ENCODE measurements at places on chromosomes 6 and 20.

- no peak for DNase-seq
Measured at GRCh38 chr6:132140189-132140588, 189.0 kb upstream of the CCN2 start.

DNA sequence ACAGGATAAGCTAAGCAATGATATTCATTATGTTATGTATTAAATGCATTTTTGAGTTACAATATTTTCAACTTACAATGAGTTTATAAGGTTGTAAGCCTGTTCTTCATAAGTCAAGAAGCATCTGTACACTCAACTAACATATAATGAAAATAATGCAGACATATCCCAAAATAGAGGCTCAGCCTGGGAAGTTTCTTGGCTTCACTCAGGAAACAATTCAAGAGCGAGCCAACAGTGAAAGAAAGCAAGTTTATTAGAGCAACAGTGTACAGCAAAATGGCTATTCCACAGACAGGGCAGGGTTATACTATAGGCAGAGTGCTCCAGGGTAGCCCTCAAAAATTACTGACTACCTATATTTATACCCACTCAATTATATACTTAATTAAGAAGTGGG is 1581.8 kb downstream of the HACE1 start:
- no peak for DNase-seq

GRCh38 chr6:167495506-167496401 is 170.9 kb downstream of the TTLL2 start:
- DNase-seq, result no peak

DNA sequence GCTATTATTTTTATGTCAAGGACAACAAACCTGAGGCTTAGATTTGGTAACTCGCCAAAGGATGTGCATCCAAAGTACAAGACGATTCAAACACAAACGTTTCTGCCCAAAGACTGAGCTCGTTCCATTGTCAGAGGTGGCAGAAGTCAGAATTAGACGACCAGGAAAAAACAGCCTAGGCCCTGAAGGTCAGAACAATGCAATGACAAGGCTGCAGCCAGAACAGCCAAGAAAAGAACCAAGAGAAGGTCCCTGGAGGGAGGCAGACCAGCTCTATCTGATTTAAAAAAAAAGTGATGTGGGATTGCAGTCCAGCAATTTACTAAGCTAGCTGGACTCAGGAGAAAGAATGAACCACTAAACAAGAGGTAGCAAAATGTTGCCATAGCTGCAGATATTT is 54.2 kb downstream of the NCOA7 start:
- peak; percentile 56 for DNase-seq

DNA sequence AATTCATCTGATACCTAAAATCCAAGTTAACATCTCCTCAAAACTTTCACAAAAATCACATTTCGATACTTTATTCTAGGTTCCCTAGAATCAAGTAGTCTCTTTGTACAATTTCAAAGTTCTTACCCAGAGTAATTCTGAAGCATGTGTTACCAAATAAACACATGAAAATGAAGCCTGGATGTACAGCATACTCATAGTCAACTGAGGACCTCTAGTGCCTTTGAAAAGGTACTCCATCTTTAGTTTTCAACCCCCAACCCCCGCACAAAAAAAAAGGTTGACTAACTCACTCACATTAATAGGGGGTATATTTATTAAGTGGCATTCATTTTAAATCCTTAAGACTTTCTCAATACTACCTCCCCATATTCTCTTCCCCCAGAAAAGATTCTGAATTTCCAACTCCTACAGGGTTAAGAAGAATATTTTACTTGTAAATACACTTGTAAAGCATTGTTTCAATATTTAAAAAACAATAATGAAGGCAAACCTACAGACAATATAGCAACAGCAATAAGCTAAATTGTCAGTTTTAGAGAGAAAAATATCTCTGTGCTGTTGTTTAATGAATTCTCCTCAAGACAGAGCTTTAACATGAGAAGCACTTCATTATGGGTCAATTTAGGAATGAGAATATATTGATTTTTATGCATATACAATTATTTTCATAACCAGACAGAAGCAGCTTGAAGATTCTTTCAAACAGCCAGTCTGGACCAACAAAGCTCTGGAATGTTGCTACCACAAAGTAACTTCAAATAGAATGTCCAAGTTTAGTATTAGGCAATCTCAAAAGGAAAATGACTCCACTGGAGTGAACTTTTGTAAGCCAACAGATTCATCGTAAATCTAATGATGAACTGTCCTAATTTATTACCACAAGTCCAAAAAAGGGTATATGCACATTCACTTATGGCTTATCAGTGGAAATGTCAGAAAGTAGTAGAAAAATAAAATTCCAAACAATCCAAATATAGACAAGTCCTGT is 3.3 kb downstream of the PLN start:
- peak; percentile 80 for DNase-seq

DNA sequence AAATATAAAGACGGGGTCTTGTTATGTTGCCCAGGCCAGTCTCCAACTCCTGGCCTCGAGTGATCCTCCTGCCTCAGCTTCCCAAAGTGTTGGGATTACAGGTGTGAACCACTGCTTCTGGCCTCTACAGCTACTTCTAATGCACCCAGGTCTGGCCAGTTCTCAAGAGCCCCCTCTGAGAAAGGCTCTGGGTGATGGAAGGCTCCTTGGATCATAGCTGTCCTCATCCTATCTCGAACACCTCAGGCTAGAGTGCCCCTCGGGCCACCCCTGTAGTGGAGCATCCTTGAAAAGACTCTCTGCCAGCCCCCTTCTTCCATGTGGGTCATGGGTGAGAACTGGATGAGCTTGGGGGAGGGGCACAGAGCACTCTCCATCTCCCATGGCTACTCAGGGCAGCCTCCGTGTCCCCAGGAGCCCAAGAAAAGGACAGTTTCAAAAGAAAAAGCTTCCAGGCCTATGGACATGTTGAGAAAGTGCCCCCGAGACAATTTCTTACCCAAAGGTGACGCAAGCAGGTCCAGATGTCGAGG is 714 bp upstream of the MYLK2 start:
- DNase-seq, result no peak

DNA sequence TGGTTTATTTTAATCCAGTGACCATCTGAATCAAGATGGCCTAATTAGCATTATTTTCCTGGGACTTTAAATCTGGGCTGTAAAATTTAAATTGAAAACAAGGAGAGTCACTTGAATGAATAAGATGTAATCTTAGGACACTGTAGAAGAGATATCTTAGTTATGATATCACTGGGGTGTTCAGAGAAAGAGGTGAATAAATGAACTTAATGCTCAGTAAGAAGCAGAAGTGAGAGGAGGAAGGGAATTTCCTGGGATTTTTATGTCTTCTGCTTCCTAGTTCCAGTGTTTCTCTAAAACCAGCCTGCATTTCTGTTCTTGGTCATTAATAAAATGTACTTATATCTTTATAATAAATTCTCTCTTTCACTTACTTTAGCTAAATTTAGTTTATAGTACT is 136.8 kb upstream of the PTPRK start:
- DNase-seq, result no peak

DNA sequence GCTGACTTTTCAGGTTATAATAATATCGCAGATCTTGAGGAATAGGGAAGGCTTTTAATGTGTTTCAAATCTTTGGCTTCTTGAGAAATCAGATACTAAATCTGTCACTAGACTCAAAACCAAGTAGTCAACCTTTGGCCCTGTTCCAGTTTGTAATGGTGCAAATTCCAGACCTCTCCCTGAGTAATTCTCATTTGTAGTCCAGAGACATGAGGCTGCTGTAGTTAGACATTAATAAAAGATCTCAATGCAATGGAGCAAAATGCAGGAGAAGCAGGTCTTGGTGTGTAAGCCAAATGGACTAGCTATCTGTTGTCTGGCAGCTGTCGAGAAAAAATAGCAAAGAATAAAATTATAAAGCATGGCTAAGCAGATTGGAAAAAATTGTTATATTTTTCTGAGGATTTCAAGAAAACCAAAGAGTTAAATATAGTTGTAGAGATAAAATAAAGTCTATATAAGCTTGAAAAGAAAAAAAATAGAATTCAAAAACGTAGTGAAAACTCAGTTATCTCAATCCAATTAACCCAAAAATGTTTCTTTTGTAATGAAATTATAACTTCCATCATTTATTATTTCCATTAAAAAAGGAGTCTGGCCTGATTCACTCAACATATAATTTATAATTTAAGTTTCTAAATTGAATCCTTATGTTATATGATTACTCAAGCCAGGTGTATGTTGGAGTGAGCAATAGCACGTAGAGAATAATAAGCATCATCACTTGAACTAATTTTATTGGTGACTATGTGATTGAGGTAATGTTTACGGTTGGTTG is 161.5 kb upstream of the ADGRB3 start:
- no peak for DNase-seq

GRCh38 chr6:36378243-36378920 is 9.1 kb downstream of the ETV7 start:
- no peak for DNase-seq

DNA sequence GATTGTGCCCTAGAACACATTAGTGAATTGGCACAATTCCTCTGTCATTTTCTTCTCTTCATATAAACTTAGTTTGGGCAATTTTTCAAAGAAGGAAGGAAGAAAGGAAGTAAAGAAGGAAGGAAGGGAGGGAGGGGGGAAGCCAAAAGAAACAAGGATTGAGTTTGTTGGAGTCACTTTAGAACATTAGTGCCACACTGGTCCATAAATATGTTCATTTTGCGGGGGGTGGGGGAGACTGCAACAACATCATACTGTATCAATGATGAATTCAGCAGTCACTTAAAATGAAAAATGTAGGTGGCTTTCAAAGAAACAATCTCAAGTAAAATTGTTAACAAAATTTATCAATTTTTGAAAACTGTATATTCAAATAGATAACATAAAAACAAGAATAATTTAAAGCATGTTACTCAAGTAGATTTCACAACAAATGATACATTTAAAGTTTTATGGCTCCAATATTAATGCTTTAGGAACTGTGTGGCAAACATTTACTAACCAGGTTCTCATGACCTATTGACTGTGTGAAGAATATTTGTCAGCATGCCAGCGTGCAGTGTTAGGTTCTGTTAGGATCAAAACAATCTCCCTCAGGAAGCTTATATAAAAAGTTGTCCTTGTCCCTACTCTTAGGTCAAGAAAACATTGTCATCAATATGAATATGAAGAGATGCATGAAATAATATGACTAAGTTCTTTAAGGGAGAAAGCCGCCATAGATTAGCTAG is 208.1 kb upstream of the AGPAT4 start:
- DNase-seq, result no peak

GRCh38 chr6:156720691-156721685 is 56.2 kb upstream of the ARID1B start:
- DNase-seq, result peak; percentile 20

GRCh38 chr6:32627831-32628230 is 9.4 kb upstream of the HLA-DQA1 start:
- peak; percentile 49 for DNase-seq

Data from fibroblast of the aortic adventitia (primary cell).